ENCODE measurements at places on chromosomes 7 and 10. TPM values are rescaled to one million over a fixed set of nuclear protein-coding genes. Genes with fewer than 3 reads are reported as not detected.

The MMP21 gene
- total RNA-seq, result not detected

The KAZALD1 gene
- total RNA-seq, result 0.40 TPM

The NEUROG3 gene
- total RNA-seq, result not detected

The SFRP5 gene
- not detected for total RNA-seq

The PCGF5 gene
- total RNA-seq, result 34.0 TPM

The PTN gene
- total RNA-seq, result 0.07 TPM

The MSRB2 gene
- 11.1 TPM for total RNA-seq

The SPDYE2 gene
- not detected for total RNA-seq

The RNF133 gene
- total RNA-seq, result 0.15 TPM

The VSTM4 gene
- 0.40 TPM for total RNA-seq

The TMEM213 gene
- not detected for total RNA-seq

The RAB19 gene
- total RNA-seq, result not detected

The ASB10 gene
- total RNA-seq, result not detected

The ANXA8 gene
- not detected for total RNA-seq

The FRMPD2 gene
- total RNA-seq, result 0.05 TPM

The FRAT1 gene
- 1.1 TPM for total RNA-seq

The COL13A1 gene
- 77.5 TPM for total RNA-seq

The ZNF727 gene
- total RNA-seq, result 0.07 TPM

The RASA4 gene
- total RNA-seq, result 13.1 TPM

The PTPRN2 gene
- total RNA-seq, result 12.1 TPM

Measured in mammary microvascular endothelial cell (primary cell).